ENCODE measurements at places on chromosomes 7 and 10. TPM values are rescaled to one million over a fixed set of nuclear protein-coding genes. Genes with fewer than 3 reads are reported as not detected.

DNA sequence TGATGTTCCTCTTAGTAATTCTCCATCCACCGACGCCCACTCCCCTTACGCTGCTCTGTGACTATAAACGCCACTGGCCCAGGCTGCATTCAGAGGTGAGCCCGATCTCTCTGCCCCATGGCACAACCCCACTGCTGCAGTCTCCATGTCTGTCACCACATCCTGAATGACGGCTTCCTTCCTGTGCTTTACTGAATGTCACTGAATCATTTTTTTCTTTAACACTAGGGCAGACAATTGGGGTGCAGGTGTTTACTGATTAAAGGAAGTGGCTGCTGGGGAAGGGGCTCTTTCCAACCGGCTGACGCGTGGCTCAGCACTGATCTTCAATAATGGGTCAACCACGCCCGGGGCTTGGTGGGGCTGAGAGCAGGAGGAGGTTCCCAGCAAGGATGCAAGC is 208.3 kb downstream of the USP6NL start:
- DNase-seq = no peak

DNA sequence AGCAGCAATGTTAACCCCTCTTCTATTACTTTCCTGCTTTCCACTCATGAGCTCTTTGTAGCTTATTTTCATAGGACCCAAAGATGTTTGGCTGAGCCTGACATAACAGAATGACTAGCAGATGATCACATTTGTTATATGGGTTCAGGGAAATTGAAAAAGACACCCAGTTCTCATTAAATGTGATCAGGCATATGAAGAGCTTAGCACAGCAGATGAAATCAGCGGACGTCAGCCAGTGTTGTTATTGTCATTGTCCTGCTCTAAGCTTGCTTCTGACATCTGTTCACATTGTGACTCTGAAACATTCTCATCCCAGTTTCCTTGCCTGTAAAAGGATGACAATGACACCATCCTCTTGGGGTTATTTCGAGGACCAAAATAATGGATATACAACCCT is 43.5 kb downstream of the FAM241B start:
- DNase-seq = no peak

DNA sequence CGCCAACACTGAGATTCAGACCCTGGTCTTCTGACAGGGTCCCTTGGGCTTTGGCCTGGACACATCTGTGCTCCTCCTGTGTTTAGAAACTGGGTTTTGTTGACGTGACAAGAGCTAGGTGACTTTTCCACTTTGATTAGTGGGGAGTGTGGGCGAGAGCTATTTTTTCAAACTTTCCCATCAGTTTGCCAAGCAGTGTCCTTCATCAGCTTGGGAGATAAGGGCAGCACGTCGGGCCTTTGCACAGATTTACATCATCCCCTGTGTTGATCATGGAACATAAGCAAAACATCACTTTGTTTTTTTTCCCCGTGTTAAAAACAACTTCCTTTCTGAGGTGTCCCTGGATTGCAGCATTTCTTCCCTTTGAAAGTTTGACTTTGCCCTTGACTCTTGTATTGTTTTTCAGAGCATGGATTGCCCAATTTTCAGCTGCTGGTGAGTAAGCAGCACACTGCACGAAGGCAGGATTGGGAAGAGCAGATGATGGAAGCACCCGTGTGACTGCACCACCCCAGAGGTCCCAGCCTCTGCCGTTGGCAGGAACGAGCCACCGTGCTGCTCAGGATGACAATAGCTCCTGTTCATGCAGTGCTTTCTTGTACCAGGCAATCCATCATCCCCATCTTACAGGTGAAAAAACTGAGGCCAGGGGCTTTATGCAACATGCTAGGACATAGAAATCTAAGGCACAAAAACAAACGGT is 6.4 kb upstream of the IGFBP1 start:
- DNase-seq = peak; percentile 96

Gene LIPK
- total RNA-seq = 0.17 TPM

Gene VAX1
- not detected for total RNA-seq

DNA sequence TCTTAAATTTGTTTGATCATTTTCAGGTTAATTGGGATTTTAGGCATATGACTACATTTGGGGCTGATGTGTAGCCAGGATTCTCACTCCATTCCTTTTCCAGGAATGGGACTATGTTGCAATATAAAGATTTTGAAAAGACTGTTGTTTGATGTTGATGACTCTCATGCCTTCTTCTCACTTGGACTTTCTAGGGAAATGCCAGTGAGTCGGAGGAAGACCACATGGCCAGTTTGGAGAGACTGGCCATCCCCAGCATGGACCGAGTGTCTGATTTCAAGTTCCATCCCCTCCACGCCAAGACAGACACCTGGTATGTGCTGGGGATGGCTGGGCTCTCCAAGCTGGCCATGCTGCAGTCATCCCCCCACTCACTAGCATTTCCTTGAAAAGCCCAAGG is 5.5 kb downstream of the IGFBP3 start:
- DNase-seq = no peak

Gene HOXA4
- 8.9 TPM for total RNA-seq

GRCh38 chr7:148524479-148525224 is 65.9 kb upstream of the C7orf33 start:
- no peak for DNase-seq

DNA sequence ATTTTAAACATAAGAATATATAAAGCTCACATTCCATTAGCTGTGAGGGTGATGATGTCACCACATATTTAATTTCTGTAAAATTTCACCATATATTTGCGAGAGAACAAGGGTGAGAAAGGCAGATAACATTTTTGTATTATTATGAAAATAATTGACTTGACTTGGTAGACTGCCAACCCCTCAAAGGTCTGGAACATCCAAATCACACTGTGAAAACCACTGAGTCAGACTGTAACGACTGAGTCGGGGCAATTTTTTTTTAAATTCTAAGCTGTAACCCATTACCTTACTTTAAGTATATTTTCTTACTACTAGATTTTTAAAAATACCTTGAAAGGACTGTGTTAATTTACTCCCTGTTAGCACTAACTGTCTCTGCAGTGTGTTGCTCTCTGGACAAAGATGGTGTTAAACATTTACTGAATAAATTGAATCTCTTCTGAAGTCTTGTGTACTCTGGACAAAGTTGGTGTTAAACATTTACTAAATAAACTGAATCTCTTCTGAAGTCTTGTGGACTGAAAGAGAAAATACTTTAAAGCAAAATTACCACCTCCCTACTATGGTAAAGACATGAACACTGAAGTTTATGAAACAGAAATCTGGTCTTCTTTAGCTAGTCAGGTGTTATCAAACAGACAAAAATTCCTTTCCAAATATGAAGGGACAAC is 14.1 kb downstream of the PDZD8 start:
- DNase-seq = peak; percentile 57

Gene PNLIPRP3
- 0.06 TPM for total RNA-seq

Gene CRHR2
- not detected for total RNA-seq

Gene WIPF3
- not detected for total RNA-seq

GRCh38 chr7:146503844-146504243 is 387.2 kb downstream of the CNTNAP2 start:
- no peak for DNase-seq

DNA sequence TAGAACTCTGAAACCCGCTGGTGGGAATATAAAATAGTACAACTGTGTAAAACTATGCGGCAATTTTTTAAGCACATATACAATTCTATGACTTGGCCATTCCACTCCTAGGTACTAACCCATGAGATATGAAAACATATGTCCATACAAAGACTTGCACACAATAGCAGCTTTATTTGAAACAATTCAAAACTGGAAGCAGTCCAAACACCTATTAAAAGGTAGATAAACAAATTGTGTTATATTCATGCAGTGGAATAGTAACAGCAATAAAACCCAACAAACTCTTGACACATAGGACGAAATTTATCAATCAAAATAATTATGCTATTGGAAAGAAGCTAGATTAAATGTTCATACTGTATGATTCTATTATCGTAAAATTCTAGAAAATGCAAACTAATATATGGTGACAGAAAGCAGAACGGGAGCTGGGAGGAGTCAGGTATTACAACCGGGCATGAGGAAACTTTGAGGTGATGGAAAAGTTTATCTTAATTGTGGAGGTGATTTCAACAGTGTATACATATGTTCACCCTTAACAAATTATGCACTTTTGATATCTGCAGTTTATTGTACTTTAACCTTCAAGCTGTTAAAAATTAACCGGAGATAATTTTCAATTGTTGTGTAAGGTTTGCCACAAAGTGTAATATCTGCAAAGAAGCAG is 803 bp upstream of the STK31 start:
- DNase-seq = no peak

DNA sequence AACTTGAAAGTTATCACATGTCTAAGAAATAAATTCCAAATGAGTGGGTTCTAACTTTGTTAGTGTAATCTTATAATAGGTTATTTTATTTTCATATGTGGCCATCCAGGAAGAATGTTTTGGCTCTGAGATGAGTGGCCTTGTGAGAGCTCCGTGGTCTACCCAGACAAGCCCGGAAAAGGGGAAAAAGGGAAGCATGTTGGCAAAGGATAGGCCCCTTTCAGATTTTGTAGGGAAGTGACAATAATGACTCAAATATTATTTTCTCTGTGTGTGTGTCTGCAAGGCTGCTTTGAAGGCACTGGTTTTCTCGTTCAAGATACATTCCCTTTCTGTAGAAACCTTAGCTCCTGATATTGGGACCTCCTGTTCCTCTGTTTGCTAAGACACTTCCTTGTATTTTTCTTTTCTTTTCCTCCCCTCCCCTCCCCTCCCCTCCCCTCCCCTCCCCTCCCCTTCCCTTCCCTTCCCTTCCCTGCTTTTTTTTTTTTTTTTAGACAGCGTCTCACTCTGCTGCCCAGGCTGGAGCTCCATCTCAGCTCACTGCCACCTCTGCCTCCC is 240.8 kb downstream of the LRMDA start:
- no peak for DNase-seq

All from LHCN-M2 (cell line).